ENCODE measurements at places on chromosomes 12 and 14.

DNA sequence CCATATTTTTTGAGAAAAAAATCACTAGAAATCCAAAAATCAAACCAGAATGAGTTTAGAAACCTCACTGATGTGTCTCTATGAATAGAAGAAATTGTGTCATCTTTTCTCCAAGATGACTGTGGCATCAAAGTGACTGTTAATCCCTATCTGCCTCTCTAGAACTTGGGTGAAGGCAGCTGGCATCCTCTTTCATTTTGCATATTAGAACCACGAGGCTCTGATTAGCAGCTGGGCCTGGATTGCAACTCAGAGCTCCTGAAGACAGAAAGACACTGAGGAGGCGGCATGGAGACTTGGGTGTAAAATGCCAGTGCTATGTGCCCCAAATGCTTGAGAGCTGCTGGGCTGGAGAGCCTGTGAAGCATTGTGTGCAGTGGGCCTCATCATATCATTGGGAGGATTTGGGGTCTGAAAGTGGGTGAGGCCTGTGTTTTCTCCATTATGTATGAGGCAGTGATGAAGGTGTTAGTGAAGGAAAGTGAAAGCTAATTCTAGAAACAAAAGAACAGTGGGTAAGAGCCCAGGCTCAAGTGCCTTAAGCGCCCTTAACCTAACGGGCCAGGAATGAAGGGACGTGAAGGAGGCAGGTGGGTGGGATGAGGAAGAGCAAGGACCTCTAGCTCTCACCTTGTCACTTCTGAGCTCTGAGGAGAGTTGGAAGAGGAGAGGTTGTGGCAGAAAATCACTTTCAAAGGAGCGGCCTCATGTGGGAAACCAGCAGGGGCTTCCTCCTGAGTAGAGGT, 26.2 kb downstream of the NKX2-8 start:
- no peak for DNase-seq

GRCh38 chr14:74697976-74698375, 14.9 kb downstream of the AREL1 start:
- no peak for DNase-seq

DNA sequence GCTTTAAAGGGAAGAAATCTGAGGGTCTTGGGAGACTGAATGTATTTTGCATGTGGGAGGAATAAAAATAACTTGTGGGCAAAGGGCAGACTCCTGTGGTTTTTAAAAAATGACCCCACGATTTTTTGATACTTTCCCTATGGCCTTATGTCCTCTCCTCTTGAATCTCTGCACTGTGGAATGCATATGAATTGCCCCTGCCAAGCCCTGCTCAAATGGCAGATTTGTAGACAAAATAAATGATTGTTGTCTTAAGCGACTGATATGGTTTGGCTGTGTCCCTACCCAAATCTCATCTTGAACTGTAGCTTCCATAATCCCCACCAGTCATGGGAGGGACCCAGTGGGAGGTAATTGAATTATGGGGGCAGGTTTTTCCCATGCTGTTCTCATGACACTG, 223.8 kb downstream of the DACT1 start:
- no peak for DNase-seq

- no peak for DNase-seq
Observed at GRCh38 chr12:95141310-95141709, 67.9 kb upstream of the NR2C1 start.

GRCh38 chr12:111448846-111449790, 43.4 kb downstream of the SH2B3 start:
- no peak for DNase-seq

- DNase-seq: no peak
Observed at GRCh38 chr14:63725786-63726460, 1.9 kb downstream of the SGPP1 start.

GRCh38 chr12:39224971-39225370, 217.9 kb downstream of the KIF21A start:
- DNase-seq: no peak

DNA sequence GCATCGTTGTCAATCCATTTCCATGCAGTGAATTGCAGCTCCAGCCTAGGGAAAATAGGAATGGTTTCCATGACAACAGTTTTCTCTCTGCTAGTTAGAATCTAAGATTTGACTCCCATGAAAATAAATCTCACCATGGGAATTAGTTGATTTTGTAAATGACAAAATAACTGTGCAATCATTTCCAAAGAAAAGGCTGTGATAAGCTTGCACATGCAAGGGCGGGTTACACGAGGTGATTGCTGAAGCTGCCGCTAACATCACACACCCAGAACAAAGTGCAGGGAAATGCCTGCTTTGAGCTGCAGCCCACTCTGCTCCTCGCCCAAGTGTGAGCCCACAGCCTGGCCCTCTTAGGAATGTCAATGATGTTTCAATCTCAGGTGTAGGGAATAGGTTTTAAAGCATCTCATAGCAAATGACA, 53.8 kb downstream of the TRIM9 start:
- DNase-seq: no peak

- DNase-seq: no peak
Observed at GRCh38 chr14:74705613-74706500, 7.0 kb downstream of the AREL1 start.

DNA sequence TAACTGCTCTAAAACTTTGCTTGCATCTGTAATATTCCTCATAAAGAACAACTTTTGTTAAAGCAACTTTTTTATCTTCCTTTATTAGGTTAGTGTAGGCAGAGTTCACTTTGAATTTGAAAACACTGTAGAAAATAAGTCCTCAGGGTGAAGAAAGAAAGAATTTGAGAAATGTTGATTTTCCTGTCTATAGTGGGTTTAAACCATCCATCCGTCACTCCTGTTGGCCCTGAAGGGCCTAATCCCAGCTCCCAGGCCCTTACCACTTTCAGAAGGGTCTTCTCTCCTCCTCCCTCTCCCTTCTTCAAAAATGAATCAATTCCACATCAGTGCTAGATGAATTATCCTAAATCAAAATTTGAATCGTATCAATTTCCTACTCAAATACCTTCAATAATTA, 4.9 kb upstream of the SLC2A3 start:
- DNase-seq: no peak

GRCh38 chr12:56128670-56129205, 671 bp downstream of the ESYT1 start:
- DNase-seq: no peak

DNA sequence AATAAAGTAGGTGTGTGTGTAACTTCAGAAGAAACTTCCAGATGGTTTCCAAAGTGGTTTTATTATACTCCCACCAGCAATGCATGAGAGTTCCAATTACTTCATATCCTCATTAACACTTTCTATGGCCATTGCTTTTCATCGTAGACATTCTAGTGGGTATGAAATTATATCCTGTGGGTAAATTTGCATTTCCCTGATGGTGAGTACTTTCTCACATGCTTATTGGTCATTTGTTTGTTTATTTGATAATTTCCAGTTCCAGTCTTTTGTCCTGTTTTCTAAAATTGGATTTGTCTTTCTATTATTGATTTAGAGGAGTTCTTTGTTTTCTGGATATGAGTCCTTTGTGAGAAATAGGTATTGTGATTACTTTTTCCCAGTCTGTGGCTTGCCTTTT, 70.9 kb downstream of the PRKCH start:
- no peak for DNase-seq

- no peak for DNase-seq
Observed at GRCh38 chr14:78950649-78951048, 780.5 kb downstream of the NRXN3 start.

- no peak for DNase-seq
Observed at GRCh38 chr12:25995906-25996305, 37.4 kb downstream of the RASSF8 start.

DNA sequence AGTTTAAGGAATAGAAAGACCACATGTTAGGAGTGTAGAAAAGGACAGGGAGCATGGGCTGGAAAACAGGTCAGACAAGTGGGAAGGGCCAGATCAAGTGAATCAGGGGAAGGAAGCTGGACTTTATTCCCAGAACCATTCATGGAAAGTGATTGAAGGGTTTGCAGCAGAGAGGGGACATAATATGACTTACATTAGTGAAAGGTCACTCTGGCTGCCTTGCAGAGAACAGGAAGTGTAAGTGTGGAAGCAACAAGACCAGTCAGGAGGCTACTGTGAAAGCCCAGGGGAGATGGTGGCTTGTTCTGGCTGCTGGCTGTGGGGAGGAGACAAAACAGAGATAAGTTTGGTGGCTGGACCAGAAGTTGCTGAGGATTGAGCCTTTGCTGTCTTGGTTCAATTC, 69.1 kb downstream of the VCPKMT start:
- no peak for DNase-seq
